ENCODE measurements at places on chromosomes 5 and 9. TPM values are rescaled to one million over a fixed set of nuclear protein-coding genes. Genes with fewer than 3 reads are reported as not detected.

- ATAC-seq: no peak
Observed at GRCh38 chr5:149851211-149851610, 93.4 kb downstream of the PDE6A start.

GRCh38 chr9:115461280-115461679 is 343.3 kb upstream of the TNC start:
- ATAC-seq: peak; percentile 19

Gene TEK
- total RNA-seq: 25.3 TPM

Gene PCDHGA12
- total RNA-seq: 5.3 TPM

Gene TRIM7
- total RNA-seq: 11.0 TPM

Data from gastroesophageal sphincter (tissue), 4 donors.